ENCODE measurements at places on chromosomes 2 and 18. TPM values are rescaled to one million over a fixed set of nuclear protein-coding genes. Genes with fewer than 3 reads are reported as not detected.

DNA sequence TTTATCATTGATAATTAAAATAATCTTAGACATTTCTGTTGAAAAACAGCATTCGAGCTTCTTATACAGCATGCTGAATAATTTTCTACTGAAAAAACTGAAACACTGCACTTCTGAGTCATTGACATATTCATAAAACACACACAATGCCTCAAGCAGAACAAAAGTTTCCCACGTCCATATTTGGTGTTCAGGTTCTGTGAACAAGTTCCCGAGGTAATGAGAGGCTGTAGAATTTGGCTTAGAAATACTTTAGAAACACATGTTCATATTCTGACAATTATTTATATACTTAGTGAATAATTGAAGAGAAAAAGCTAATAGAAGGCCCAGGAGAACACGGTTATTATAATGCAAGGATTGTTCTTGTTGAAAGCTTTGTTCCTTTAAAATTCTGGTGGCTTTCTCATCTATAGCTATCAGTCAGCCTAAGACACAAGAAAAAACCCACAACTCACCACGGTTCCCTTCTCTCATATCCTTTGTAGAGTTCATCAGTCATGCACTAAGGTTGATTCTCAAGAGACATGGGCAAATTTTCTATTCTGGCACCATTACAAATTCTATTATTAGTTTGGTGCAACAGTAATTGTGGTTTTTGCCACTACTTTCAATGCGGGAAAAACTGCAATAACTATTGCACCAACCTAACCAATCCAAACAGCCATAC is 194.4 kb downstream of the TMX3 start:
- no peak for DNase-seq

DNA sequence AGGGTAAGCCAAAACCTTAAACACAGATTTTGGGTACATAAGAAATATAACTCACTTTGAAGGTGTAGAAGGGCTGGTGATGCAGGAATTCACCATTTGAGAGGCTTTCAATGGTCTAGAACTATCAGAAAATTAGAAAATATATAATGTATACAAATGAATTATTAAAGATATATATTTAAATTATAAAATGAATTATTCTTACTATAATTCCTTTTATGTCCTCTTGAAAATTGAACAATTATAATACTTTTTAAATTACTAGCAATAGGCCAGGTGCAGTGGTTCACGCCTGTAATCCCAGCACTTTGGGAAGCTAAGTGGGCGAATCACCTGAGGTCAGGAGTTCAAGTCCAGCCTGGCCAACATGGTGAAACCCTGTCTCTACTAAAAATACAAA is 60.7 kb downstream of the VIL1 start:
- DNase-seq, result no peak

- DNase-seq, result no peak
These were observed 209.7 kb downstream of the ASB1 start for GRCh38 chr2:238636269-238637073.

DNA sequence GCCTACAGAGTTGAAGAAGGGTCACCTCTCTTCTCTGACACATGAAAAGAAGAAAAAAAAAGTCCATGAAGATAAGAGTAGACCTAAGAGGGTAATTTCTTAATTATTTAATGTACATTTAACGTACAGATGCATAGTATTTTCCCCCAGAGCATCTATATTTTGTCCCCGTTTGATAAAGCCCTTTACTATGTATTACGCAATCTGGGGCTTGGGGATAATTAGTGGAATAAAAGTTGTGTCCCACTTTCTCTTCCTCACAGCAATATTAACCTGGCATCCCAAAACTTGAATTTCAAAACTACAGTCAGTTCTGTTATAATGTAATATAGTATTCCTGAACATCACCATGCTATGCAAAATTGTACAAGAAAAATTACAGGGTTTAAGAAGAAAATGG is 254.1 kb downstream of the SUCLG1 start:
- DNase-seq, result no peak

GRCh38 chr2:64179582-64180321 is 35.5 kb upstream of the PELI1 start:
- DNase-seq, result no peak

- no peak for DNase-seq
These were observed 2.6 kb downstream of the MAB21L4 start for GRCh38 chr2:240893363-240893844.

DNA sequence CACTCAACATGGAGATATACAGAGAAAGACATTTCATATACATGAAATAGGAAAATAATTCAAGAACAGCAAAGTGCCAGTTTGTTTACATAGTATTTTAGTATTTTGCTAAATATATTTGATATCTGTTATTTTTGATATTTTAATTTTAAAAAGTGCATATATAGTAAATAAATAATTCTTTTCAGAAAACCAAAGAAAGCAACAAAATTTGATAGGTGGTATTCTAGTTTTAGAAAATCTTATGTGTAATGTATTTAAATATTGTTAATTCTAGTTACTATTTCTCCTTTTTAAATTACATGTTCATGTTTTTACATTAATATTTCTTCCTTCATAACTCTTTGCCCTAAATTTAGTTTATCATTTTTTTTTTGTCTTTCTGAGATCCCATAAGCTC is 34.5 kb upstream of the FAM171B start:
- no peak for DNase-seq

- DNase-seq, result no peak
These were observed 119.0 kb upstream of the SNTG2 start for GRCh38 chr2:831622-832021.

DNA sequence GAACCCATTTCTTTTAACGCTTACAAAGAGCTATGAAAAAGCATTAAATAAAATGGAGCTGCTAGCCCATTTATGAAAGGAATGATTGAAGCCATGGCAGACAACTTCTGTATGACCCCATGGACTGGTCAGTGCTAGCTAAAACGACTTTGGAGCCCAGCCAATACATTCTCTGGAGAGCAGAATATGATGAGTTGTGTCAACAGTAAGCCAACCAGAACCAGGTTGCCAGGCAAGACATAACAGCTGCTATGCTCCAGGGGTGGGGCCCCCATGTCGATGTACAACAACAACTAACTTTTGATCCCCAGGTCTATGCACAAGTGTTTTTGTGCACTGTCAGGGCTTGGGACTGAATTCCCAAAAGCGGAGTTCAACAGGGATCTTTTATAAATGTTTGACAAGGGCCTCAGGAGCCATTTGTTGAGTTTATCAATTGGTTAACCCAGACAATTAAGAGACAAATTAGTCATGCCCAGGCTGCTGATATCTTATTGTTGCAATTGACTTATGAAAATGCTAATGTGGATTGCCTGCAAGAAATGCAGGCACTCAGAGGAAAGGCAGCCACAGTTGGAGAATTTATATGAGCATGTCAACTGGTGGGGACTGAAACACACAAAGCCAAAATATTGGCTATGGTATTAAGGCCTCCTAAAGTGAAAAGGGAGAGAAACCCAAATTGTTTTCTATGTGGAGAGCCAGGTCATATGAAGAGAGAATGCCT is 64.6 kb upstream of the MYO3B start:
- DNase-seq, result no peak

DNA sequence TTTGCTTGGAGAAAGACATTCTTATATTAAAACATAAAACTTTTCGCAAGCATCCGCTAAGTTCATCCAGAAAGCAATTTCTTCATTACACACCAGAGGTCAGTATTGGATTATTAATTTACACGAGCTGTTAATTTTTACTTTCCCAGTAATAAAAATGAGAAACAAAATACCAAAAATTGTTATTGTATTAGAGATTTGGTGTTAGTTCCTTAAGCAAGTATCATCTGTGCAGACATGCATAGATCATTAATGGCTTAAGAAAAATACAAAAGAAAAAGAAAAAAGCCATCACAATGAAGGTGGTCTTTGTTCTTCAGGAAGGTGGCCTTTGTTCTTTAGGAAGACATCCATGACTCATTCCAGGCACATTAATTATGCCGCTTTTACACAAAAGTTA is 53.6 kb upstream of the HNMT start:
- DNase-seq, result no peak

DNA sequence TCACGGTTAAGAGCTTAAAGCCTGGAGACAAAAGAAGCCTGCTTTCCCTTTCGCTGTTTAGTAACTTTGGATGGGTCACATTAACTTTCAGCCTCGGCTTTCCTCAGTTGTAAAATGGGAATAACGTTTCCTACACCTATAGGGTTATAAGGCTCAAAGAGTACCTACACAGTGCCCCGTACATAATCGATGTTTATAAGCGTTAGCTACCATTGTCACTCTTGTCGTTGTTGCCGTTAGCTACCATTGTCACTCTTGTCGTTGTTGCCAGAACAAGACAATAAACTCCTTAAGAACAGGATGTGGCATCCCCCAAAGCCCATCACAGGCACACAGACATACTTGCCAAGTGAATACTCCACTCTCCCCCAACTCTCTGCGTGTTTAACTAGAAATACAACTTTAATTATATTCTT is 901 bp upstream of the MFSD6 start:
- no peak for DNase-seq

DNA sequence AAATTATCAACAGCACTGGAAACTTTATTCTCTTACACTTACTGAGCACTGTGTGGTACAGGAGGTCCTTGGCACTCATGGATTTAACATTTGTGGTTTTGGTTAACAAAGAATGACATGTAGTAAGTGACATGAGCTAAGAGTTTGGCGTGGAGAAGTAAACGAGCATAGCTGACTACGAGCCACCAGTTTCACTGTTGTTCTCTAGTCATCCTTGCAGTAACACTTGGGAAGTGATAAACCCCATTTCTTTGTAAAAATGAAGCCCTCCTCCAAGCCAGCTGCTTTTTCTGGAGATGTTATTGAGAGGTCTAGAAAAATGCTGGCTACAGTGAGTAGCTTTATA is 32.7 kb downstream of the QPCT start:
- DNase-seq, result no peak

- DNase-seq, result no peak
These were observed 60.8 kb downstream of the MTHFD2 start for GRCh38 chr2:74259191-74259590.

- no peak for DNase-seq
These were observed 26.8 kb upstream of the LDLRAD4 start for GRCh38 chr18:13191779-13192178.

GRCh38 chr2:234853729-234854128 is 98.1 kb upstream of the SH3BP4 start:
- DNase-seq, result no peak

- no peak for DNase-seq
These were observed 439.8 kb downstream of the TNS1 start for GRCh38 chr2:217562871-217563480.

DNA sequence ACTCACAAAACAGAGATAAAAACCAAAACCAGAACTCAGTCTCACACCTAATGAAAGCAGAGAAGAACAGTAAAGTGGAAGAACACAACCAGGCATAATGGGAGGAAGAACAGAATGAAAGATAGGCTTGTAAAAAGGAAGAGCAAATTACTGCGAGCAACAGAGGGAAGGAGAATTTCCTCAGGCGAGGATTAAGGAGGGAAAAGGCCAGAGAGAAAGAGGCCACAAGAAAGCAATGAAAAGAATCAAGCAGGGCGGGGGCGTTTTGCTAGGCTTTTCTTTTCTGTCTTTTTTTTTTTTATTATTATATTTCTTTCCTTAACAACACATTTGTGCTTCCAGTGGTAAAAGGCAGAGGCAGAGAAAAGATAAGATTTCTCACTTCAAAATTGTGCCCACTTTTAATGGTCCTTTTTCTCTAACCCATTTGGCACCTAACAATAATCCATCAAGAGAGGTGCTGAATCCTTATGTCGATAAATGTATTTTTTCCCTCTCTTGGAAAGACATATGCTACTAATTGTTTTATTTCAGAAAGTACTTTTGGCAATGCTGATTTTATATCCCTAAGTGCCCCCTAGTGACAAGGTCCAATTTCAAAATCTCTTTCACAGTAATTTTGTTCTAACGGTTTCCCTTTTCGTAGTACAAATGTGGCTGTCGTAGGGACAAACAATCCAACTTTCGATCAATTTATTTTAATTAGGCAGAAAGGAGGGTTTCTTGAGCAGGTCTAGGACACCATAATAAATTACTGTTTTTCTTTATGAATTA is 138.7 kb upstream of the AQP4 start:
- DNase-seq, result no peak

- DNase-seq, result no peak
These were observed 253.6 kb downstream of the SOX11 start for GRCh38 chr2:5945742-5946141.

GRCh38 chr2:124171472-124172063 is 146.5 kb downstream of the CNTNAP5 start:
- DNase-seq, result no peak

DNA sequence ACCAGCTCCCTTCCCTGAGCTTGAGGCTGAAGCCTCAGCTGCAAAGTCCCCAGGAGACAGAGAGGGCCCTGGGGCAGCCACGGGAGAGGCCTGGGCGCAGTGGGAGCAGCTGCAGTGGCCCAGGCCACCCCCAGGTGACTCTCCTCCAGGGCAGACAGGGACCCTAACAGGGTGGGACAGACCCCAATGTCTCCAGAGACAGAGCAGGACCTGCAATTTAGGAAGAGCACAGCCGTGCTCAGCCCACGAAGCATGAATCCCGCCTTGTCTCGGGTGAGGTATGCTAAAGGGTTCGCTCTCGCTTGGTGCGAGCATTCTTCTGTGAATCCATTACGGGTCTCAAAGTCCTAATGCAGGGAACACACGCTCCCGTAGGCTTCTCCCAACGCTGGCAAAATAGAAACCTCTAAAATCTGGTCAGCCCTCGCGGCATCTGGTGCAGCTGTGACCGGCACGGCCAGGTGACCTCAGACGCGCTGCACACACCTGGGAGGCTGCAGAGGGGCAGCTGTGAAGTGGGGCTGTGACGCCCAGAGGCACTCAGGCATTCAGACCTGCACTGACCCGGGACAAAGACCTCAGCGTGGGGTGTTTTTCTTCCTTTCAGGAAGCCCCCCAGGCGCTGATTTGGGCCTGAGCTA is 12.6 kb downstream of the MBP start:
- DNase-seq, result no peak

DNA sequence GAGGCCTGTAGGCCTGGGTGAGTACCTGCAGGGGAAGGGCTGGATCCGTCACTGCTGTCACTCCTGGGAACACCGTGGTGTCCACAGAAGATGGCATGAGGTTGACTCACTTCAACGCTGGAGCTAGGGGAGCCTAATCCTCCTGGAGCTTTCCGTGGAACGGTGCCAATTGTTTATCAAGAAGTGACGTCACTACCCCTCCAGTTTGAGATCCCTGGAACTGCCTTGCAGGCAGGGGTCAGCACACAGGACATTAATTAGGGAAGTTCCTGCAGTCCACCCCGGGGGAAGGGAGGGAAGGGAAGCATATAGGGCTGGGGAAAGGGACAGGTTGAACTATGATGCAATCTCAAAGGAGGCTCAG is 408.6 kb downstream of the GALR1 start:
- no peak for DNase-seq

The GAREM1 gene
- total RNA-seq, result 0.82 TPM

The AFF3 gene
- total RNA-seq, result 5.8 TPM

The CROCC2 gene
- not detected for total RNA-seq

The HOXD9 gene
- 7.6 TPM for total RNA-seq

The RALBP1 gene
- total RNA-seq, result 73.5 TPM

The CNGA3 gene
- not detected for total RNA-seq

The EMILIN2 gene
- 9.9 TPM for total RNA-seq

The ALKAL2 gene
- total RNA-seq, result not detected

The UGT1A5 gene
- not detected for total RNA-seq

The ONECUT2 gene
- total RNA-seq, result 0.15 TPM

The CRYGD gene
- total RNA-seq, result not detected

The HOXD13 gene
- not detected for total RNA-seq

The CYBRD1 gene
- total RNA-seq, result 18.4 TPM

The IL36RN gene
- not detected for total RNA-seq

Measured in glomerular endothelial cell (primary cell).